RPMI7951 (cell line): ENCODE measurements at places on chromosomes 2 and 18. TPM values are rescaled to one million over a fixed set of nuclear protein-coding genes. Genes with fewer than 3 reads are reported as not detected.

GRCh38 chr2:142874293-142874814 is 3.1 kb upstream of the KYNU start:
- DNase-seq: peak; percentile 88

DNA sequence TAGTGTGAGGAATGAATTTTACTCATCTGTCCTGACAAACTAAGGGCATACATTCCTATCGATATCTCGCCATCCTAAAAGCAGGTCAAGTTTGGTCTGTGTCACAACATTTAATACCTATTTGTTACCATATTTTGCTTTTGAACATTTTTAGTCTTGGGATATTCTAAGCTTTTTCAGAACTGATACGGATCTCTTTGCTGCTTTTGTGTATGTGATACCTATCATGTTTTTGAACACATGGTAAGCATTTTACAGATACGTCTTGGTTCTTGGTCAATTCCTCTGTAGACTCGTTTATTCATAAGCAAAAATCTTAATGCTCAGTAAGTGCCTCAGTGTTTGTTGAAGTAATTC is 592 bp downstream of the ZNF397 start:
- no peak for DNase-seq

DNA sequence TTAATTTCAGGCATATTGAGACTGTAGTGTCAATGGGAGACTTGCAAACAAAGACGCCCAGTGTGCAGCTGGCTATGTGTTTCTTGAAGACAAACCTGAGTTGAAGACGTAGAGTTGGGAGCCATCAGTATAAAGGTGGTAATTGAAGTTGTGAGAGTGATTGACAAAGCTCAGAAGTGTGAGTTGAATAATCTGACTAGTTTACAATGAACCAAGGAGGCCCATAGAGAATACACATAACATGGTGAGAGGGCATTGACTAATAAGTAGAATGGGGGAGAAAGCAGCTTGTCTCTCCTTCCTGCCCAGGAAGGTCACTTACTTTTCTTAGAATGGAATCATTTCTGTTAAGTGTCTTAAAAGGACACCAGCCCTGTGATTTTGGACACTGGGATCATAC is 14.1 kb downstream of the SP110 start:
- no peak for DNase-seq

- DNase-seq: no peak
These were observed 178.0 kb downstream of the ICOS start for GRCh38 chr2:204114295-204115136.

GRCh38 chr2:161250864-161251436 is 57.3 kb upstream of the PSMD14 start:
- peak; percentile 51 for DNase-seq

DNA sequence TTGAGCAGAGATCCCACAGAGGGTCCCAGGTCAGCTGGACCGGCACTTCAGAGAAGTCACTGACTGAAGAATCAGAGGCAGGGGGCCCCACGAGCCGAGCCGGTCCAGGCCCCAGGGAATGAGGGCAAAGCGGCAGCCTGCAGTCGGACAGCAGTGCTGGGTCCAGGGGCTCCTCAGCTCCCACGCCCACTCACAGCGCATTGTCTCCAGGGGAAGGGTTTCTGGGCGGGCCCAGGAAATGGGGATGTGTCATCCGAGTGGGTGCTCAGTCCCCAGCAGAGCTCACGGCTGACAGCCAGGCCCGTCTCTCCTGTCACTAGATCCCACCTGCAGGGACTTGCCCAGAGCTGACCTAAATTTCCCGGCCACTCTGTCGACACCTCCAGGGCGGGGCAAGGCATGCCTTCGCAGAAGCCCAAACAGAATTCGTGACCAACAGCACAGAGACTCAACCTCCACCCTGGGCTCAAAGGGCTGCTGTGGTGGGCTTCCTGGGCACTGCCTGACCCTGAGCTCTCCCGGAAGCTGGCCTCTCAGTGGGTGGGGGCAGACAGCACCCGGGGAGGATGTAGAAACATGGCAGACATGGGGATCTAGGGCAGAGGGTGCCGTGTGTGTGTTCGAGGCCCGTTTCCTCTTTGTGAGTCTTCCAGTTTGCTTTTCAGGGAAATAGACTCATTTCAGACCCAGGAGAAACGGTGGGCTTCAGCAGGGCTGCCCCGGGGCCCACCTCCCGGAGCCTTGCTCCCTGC is 42.1 kb upstream of the TAF1B start:
- peak; percentile 82 for DNase-seq

Gene MC4R
- not detected in 2 replicates for total RNA-seq

Gene CAPN14
- total RNA-seq: 0.96 and 1.3 TPM in 2 replicates

Gene SPC25
- total RNA-seq: 49.0 and 53.0 TPM in 2 replicates

Gene SLC9A2
- not detected in 2 replicates for total RNA-seq

Gene PARD6G
- 0.24 and 0.68 TPM in 2 replicates for total RNA-seq
